ENCODE measurements at places on chromosomes 12 and 14. TPM values are rescaled to one million over a fixed set of nuclear protein-coding genes. Genes with fewer than 3 reads are reported as not detected.

The KCNA5 gene
- polyA plus RNA-seq: 3.3 TPM

The PTCSC3 gene
- polyA plus RNA-seq: not detected

The SMIM41 gene
- polyA plus RNA-seq: 0.29 TPM

The TPPP2 gene
- polyA plus RNA-seq: 0.28 TPM

The PSMB11 gene
- not detected for polyA plus RNA-seq

DNA sequence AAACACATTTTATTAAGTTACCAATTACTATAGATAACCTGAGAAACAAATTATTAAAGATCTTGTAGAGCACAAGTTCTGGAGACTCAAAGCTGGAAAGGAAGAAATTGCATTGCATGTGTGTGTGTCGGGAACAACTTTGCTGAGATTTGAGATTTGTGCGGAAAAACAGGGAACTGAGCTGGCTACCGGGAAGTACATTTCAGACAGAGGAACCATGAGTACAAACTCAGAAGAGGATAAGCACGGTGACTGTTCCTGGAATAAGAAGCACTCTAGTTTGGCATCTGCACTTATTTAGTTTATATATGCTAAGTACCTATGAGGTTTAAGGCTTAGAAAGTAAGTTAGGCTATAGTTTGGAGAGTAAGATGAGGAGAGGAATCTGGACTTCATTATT lies 97.8 kb downstream of the DACT1 start:
- H3K27ac ChIP-seq: no peak overlapping the region
- DNase-seq: peak; percentile 38
- no peaks in the 10 kb centered on the region for H3K36me3 ChIP-seq
- no peak overlapping the region for H3K4me3 ChIP-seq
- peaks cover 5% of the 10 kb centered on the region for H3K4me1 ChIP-seq

GRCh38 chr14:30885840-30886740 lies 11.7 kb downstream of the COCH start:
- H3K4me1 ChIP-seq: no peaks in the 10 kb centered on the region
- H3K4me3 ChIP-seq: no peak overlapping the region
- H3K27me3 ChIP-seq: no peaks in the 10 kb centered on the region
- no peak for DNase-seq
- no peaks in the 10 kb centered on the region for H3K36me3 ChIP-seq
- no peak overlapping the region for H3K27ac ChIP-seq

The PMCH gene
- polyA plus RNA-seq: not detected

- DNase-seq: no peak
- no peak overlapping the region for H3K27ac ChIP-seq
- no peaks in the 10 kb centered on the region for H3K36me3 ChIP-seq
- no peaks in the 10 kb centered on the region for H3K4me1 ChIP-seq
These were observed 326.5 kb downstream of the FLRT2 start for GRCh38 chr14:85856430-85856829.

- no peak overlapping the region for H3K4me3 ChIP-seq
- no peaks in the 10 kb centered on the region for H3K27me3 ChIP-seq
- DNase-seq: no peak
- peaks cover 8% of the 10 kb centered on the region for H3K36me3 ChIP-seq
- H3K27ac ChIP-seq: no peak overlapping the region
- H3K4me1 ChIP-seq: peaks cover 2% of the 10 kb centered on the region
These were observed 13.0 kb upstream of the SNAPC1 start for GRCh38 chr14:61749264-61749663.

The SOAT2 gene
- 0.40 TPM for polyA plus RNA-seq

DNA sequence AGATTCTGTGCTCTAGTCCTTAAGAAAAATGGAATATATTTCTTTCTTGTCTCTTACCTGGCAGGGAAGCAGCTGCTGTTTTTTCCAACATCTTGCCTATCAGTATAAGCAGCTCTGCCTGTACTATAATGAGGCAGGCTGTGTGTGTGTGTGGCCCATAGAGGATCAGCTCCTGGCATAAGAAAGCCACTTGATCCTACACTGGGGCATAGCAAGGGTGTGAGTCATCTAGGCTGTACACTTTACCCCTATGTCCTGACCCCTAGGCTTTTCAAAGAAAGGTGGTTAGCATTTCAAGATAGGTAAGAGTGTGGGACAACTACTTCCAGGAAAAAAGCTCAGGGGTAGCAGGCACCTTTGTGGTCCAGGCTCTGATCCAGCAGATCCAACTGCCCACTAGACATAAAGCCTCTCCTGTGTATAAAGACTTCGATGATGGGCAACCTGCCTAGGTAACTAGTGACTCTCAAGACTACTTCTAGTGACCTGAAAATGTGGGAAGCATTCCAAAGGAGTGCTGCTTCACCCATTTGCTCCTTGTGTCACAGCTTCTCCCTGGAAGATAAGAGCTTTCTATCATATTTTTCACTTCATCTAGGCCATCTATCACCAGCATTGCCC lies 4.9 kb upstream of the SENP1 start:
- no peaks in the 10 kb centered on the region for H3K36me3 ChIP-seq
- no peak overlapping the region for H3K4me3 ChIP-seq
- no peak overlapping the region for H3K27ac ChIP-seq

GRCh38 chr12:102970780-102971179 lies 13.3 kb downstream of the ASCL1 start:
- H3K27me3 ChIP-seq: peaks cover 15% of the 10 kb centered on the region
- no peaks in the 10 kb centered on the region for H3K36me3 ChIP-seq
- no peak overlapping the region for H3K27ac ChIP-seq

The RBMS2 gene
- 17.6 TPM for polyA plus RNA-seq

DNA sequence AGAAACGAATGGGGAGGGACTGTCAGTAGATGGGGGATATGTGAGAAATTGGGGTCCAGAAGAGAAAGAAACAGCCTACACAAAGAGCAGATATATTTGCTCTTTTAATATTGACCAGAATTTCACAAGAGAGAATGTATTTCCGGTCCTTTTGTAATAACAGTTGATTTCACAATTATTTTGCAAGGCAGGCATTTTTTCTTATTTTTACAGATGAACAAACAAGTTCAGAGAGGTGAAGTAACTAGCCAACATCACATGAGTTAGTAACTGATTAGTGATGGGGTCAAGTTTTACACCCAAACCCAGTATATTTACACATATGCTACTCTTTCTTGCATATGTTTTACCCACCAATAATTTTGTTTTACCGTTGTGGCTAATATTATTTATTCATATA lies 188.2 kb downstream of the NAV3 start:
- H3K27me3 ChIP-seq: no peaks in the 10 kb centered on the region
- no peaks in the 10 kb centered on the region for H3K36me3 ChIP-seq
- H3K27ac ChIP-seq: no peak overlapping the region
- DNase-seq: no peak
- H3K4me3 ChIP-seq: no peak overlapping the region

The LRRC23 gene
- polyA plus RNA-seq: 11.0 TPM

GRCh38 chr14:74503938-74504335 lies 10.4 kb downstream of the ISCA2 start:
- H3K27me3 ChIP-seq: peaks cover 5% of the 10 kb centered on the region
- H3K27ac ChIP-seq: no peak overlapping the region
- no peak overlapping the region for H3K4me3 ChIP-seq
- no peak for DNase-seq

The CLEC1B gene
- 0.41 TPM for polyA plus RNA-seq

DNA sequence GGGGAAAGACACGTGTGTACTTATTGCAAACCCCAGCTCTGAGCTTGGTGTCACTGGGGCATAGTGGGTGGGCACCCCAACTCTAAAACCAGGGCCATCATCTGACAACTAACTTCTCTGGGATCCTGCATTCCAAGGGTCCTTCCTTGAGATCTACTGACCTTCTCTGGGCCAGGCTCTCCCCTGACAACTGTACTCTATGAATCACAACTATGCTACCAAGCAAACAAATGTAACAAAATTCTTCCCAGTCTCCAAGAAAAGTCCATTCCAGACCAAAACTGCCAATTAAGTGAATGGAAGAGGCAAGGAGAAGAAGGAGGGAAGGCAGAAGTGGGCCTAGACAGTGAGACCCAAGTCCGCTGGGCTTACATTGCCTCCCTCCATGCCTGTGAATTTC lies 38.2 kb downstream of the VWF start:
- no peaks in the 10 kb centered on the region for H3K36me3 ChIP-seq
- no peak overlapping the region for H3K4me3 ChIP-seq
- no peak for DNase-seq
- H3K4me1 ChIP-seq: peaks cover 24% of the 10 kb centered on the region

GRCh38 chr14:26765301-26765700 lies 167.5 kb upstream of the NOVA1 start:
- H3K4me3 ChIP-seq: no peak overlapping the region
- H3K4me1 ChIP-seq: no peaks in the 10 kb centered on the region
- no peaks in the 10 kb centered on the region for H3K27me3 ChIP-seq
- peak overlapping the region; percentile 67 for H3K27ac ChIP-seq
- no peaks in the 10 kb centered on the region for H3K36me3 ChIP-seq
- DNase-seq: no peak

Measured in muscle of leg (tissue), 16 donors.